ENCODE measurements at places on chromosomes 16 and 17.

GRCh38 chr17:31533546-31534155, 142.2 kb downstream of the RAB11FIP4 start:
- DNase-seq = peak; percentile 27

GRCh38 chr17:77120868-77121267, 19.9 kb upstream of the SEC14L1 start:
- DNase-seq = no peak

GRCh38 chr17:76076146-76076764, 1.7 kb downstream of the GALR2 start:
- no peak for DNase-seq

GRCh38 chr17:81394921-81395599, at the start of gene BAHCC1:
Gene BAHCC1 (plus strand): TSS chr17:81395457. CDS start chr17:81399740, 4,283 bp downstream.
- DNase-seq = peak; percentile 97

DNA sequence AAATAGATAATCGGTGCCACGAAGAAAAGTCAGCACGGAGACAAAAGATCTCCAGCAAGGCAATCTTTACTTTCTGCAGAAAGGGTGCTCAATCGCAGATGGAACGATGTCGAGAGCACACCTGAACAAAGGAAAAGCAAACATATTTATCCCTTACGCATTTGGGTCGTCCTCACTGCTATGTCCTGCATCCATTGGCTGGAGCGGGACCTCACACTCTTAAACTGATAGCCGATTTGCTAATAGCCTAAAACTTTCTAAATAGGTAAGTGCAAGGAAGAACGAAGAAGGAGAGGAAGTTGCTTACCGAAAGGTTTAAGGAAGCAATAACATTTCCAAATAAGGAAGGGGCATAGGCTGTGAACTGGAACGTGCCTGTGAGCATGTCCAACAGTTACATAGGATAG, 1.2 kb upstream of the AKAP10 start:
- no peak for DNase-seq

GRCh38 chr16:76059186-76059585, 218.0 kb upstream of the CNTNAP4 start:
- no peak for DNase-seq

GRCh38 chr17:61362396-61362795, 37.2 kb upstream of the TBX2 start:
- DNase-seq = no peak

GRCh38 chr17:67765623-67766022, 47.9 kb downstream of the NOL11 start:
- DNase-seq = no peak

DNA sequence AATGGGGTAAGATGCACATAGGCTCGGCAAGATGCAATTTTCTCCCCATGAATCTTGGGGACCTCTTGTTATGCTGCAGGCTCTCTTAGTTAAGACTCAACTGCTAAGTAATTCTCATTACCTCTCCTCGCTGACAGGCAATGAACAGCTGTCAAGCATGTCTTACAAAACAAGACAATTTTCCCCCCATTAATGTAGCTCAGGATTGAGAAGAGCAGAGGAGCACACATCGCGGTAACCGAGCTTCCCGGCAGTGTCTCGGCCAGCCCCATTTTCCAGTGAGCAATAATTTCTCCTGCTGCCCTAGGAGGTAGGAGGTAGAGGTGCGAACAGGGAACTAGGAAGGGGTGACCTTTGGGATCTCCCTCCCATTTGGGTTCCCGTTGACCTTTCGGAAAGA, 272.1 kb downstream of the HAPSTR1 start:
- no peak for DNase-seq

- no peak for DNase-seq
Measured at GRCh38 chr17:82242977-82243647, 14.3 kb downstream of the SLC16A3 start.

DNA sequence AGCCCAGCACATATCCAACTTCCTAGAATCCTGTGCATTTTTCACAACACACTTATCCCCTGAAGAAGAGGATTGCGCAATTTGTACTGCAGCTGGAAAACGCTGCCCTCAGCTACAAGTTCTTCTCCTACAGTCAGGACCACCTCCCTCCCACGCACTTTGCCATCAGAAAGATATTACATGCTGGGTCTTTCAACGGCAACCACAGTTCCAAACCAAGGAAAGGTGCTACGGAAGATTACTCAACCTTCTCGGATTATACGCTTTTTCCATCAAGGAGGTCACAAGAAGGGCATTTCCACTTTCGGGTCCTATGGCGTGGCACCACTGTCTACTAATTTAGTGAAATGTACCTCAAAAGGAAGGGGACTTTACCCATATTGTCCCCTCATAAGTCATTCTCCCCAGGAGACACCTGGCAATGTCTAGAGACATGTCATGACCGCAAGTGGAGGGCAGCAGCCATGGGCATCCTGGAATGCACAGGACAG, 35.2 kb downstream of the USP7 start:
- no peak for DNase-seq

GRCh38 chr17:81831957-81832607, 1.0 kb downstream of the MCRIP1 start:
- DNase-seq = no peak

DNA sequence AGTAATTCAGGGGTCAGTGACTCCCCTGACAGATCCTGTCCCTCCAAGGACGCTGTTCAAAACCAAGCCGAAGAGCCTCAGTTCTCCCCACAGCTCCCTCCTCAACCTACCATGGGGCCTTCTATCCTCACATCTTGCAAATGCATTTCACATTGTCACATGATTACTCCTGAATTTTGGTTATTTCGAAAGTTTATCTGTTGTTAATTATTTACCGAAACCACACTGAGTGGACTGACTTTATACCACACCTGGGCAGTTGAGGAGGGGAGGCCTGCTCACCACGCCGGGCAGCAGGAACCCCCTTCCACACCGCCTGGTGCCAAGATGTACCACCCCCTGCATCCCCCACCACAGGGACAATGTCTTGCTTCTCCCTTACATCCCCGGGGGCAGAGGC, 4.7 kb downstream of the TIMP2 start:
- no peak for DNase-seq

DNA sequence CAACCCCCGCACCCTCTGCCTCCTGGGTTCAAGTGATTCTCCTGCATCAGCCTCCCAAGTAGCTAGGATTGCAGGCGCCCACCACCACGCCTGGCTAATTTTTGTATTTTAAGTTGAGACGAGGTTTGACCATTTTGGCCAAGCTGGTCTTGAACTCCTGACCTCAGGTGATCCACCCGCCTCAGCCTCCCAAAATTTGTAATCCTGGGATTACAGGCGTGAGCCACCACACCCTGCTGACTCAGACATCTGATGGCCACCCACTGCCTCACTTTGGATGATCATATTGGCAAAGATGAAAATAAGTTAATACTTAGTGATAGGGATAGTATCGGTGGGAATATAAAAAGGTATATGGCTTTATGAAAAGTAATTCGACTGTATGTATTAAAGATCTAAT, 55.9 kb downstream of the GRB2 start:
- no peak for DNase-seq

DNA sequence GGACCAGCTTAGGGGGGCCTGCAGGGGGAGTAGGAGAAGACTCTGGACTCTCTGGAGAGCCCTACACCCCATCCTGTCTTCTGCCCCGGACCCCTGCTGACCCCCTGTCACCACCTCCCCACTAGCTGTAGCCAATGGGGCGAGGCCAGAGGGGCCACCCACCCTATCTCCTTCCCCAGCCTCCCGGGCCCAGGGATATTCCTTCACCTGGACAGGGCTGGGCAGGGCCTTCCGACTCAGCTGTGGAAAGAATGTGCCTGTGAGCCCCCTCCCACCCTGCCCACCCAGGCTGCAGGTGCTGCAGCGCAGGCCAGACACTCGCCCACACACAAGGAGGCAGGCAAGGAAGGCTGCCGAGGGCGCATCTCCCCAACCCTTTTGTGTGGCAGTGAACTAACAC, 23.0 kb downstream of the TSPOAP1 start:
- no peak for DNase-seq

DNA sequence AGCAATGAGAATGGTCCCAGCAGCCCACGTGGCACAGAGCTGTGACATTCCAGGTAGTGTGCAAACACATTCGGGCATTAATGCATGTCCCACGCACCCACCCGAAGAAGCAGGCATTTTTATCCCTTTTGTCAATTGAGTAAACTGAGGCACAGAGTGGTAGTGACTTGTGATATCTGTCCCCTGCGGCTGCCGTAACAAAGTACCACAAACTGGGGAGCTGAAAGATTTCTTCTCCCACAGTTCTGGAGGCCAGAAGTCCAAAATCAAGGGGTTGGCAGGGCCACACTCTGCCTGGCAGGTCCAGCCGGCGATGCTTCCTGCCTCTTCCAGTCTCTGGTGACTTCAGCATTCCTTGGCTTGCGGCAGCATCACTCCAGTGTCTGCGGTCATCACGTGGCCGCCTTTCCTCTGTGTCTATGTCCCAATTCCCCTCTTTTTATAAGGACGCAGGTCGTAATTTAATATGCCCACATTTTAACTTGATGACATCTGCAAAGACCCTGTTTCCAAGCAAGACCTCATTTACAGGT, 221.9 kb upstream of the GSE1 start:
- no peak for DNase-seq

DNA sequence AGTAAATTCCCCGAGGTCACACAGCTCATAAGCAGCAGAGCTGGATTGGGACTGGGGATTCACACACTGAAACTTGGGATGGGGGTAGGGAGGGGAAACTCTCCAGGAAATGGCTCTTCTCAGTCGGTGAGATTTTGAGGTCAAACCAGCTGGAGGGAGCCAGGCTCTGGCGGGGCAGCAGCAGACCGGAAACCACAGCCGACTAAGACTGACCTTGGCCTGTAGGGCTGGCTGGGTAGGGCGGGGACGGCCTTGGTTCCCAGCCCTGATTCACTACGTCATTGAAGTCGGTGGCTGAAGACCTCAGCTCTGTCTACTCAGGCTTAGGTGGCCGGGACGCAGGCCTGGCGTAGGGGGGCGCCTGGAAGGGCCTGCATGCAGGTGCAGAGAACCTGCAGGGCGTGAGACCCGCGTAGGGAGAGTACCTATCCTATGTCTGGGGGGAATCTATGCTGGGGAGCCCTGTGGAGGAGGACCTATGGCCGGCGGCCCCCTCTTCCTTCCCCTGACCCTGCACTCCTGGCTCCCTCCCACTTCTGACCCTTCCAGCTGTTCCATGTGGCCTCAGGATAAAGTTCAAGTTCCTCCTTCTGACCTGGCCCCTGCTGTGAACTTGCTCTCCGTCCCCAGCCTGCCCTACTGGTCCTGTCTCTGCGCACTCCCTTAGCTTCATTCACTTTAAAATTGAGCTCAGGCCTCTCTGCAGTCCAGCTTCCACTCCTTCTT, 11.9 kb upstream of the SLC4A1 start:
- DNase-seq = peak; percentile 11

- DNase-seq = no peak
Measured at GRCh38 chr17:78430892-78431691, 52.6 kb downstream of the PGS1 start.

- DNase-seq = no peak
Measured at GRCh38 chr17:17498606-17499301, 2.6 kb upstream of the RASD1 start.

DNA sequence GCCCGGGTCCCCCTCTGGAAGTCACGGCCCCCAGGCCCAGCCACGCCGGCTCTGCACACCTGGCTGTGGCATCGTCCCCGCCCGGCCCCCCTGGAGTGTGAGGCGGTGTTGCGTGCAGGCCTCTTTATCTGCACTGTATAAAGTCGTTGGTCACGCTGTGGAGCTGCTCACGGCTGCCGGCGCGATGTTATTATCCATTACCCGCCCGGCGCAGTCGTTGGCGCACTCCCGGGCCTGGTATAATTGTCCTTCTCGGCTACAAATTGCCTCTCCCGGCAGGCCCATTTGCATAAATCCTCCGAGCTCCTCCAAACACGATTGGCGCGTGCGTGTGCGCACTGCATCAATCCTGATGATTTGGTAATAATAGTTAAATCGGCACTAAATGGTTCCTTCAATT, 57.8 kb downstream of the BAHCC1 start:
- no peak for DNase-seq

Measured in neural crest cell (in vitro differentiated cells).